GM13977 (cell line): ENCODE measurements at places on chromosomes 5 and 9.

- DNase-seq = no peak
These were observed 52.2 kb downstream of the SLC36A1 start for GRCh38 chr5:151499501-151500035.

GRCh38 chr9:87885484-87886189 lies 3.0 kb downstream of the SPATA31E1 start:
- DNase-seq = no peak

- DNase-seq = no peak
These were observed 46.4 kb upstream of the KDM4C start for GRCh38 chr9:6711403-6711802.

- no peak for DNase-seq
These were observed 47.8 kb downstream of the WWC1 start for GRCh38 chr5:168339109-168339771.

- DNase-seq = no peak
These were observed 98.3 kb downstream of the MRPL36 start for GRCh38 chr5:1701216-1701864.

GRCh38 chr5:52378237-52378636 lies 409.5 kb upstream of the ITGA1 start:
- DNase-seq = no peak

GRCh38 chr5:10352430-10353240 lies 860 bp upstream of the MARCHF6 start:
- DNase-seq = no peak

- no peak for DNase-seq
These were observed 42.7 kb downstream of the NDUFS4 start for GRCh38 chr5:53603009-53603687.
